Activated T-cell treated with anti-CD3 and anti-CD28 coated beads for 24 hours (primary cell): ENCODE measurements at places on chromosomes 1 and 21.

DNA sequence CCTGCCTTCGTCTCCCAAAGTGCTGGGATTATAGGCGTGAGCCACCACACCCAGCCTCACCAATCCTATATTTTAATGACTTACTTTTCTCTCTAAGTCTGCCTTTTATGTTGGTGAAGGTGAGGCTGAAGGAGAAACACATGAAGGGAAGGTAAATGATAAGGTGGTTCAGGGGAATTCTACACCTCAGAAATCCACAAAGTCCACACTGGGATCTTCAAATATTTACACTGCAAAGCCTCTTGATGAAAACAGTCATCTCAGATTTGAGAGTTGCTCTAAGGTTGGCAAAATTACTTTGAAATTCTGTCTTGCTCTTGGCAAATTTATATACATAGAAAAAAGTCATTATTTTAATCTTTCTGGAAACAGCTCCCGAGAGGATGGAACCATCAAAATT is 42.0 kb upstream of the CACHD1 start:
- no peak for DNase-seq

GRCh38 chr1:113804421-113805255 is 7.6 kb downstream of the RSBN1 start:
- no peak for DNase-seq

GRCh38 chr1:6136516-6137220 is 43.5 kb downstream of the CHD5 start:
- DNase-seq = no peak

- DNase-seq = no peak
Observed at GRCh38 chr1:242139442-242139841, 140.5 kb upstream of the MAP1LC3C start.

DNA sequence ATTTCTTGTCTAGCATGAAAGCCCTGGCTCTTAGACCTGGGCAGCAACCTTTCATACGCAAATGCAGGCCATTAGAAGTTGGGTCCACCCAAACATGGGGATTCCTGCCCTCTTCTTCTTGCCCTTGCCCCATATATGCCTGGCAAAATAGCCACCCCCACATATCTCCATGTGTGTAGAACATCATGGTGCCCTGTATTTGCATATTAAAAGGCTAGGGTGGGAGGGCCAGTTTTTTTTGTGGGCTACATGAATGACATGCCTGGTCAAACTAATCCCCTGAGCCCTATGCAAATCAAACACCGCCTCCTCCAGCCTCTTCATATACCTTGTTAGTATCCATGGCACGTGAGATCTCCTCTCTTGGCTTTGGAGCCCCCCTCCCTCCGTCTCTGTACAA is 24.7 kb downstream of the MFSD2A start:
- no peak for DNase-seq

DNA sequence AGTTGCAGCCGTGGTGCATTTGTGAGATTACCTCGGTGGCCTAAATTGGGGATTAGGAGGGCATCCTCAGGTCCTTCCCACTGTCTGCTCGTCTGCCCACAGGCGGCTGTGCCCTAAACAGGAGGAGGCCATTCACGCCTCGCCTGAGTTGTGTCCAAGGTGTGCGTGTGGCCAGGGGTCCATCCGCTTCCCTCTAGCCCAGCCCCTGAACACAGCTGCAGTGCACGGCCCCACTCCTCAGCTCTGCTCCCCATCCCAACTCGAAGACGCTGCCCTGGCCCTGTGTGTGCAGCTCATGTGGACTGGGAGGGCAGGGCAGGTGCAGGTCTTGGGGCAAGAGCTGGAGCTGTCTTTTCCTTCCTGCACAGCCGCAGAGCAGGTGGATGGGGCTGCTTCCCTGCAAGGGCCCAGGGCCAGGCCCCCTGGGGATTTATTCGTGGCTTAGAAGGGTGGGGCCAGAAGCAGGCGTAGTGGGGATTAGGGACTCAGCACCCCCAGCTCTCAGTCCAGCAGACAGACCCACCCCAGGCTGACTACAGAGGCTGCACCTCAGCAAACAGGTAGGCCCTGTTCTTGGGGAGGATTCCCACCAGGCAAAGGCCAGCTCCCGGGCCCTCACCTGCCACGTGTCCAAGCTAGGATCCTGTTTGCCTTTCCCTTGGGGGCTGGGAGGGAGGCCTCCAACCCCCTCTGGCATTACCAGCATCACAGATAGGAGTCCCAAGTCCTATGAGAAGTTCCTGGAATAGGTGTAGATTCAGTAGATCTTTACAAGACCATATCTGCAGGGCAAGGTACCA is 4.3 kb downstream of the GUK1 start:
- no peak for DNase-seq

DNA sequence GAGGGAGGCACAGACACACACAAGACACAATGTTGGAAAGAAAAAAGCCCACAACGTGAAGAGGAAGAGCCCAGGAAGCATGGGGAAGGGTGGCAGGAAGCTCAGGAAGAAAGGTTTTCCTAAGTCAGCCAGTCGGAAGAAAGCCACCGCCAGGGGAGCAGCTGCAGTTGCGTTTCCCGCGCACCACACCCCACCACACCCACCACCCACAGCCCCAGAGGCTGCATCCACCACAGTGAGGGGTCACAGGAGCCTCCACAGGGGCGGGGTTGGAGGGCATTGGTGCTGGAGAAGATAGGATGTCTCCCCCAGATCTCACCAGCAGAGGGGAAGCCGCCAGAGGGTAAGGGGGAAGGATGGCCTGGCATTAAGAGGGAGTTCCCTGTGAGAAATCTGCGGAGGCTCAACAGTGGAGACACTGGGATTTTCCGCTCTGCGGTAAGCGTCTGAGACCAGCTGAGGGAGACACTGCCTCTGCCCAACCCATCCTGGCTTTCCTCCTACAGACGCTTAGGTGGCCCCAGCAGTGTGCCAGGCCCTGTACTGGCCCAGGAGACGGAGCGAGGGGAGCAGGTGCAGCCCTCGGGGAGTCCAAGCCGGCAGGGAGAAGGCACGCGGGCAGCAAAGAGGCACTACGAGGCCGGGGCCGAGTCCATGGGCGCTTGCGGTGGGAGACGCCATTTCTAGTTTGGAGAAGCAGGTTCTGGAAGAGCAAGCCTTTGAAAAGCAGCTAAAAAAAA is 19.8 kb downstream of the PGLYRP3 start:
- DNase-seq = no peak

DNA sequence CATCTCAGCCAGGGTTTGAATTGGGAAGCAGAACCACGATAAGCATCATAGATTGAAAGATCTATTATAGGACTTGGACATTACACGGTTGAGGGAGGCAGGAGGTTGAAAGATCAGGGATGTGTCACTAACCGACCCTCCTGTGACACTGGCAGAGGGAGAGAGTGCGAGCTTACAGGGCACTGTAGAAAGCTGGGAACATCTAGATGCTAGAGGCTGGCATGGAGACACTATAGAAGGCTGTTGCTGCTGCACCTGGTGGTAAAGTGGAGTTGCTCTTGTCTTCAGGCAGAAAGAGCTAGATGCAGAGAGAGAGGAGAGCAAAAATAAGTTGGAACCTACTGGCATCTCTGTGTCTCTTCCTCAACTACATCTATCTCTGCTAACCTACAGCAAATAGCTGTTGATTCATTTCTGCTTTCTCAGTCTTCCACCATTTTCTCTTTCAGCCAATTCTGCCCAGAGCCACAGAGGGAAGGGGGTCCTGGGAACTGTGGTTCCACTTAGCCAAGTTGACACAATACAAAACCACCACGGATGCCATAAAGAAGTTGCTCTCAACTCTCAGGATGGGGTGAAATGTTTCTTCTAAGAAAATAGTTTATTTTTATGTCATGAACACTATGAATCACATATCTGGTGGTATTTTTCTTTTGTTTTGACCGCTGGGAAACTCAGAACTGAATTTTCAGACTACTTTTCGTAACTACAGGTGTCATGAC is 155.9 kb downstream of the ZNF281 start:
- DNase-seq = no peak

DNA sequence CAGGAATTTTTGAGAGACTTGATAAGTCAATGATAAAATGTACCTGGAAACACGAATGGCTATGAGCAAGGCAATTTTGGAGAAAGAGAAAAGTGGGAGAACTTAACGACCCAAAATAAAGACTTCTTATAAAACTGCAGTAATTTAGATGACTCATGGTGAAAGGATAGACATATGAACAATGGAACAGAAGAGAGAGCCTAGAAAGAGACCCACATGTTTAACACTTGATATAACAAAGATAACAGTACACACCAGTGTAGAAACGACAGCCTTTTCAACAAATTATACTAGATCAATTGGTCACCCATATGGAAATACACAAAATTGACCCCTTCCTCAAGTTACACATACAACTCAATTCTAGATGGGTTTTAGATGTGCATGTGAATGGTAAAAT is 117.5 kb upstream of the GALNT2 start:
- DNase-seq = no peak

GRCh38 chr21:34035619-34036354 is 37.6 kb upstream of the MRPS6 start:
- no peak for DNase-seq

DNA sequence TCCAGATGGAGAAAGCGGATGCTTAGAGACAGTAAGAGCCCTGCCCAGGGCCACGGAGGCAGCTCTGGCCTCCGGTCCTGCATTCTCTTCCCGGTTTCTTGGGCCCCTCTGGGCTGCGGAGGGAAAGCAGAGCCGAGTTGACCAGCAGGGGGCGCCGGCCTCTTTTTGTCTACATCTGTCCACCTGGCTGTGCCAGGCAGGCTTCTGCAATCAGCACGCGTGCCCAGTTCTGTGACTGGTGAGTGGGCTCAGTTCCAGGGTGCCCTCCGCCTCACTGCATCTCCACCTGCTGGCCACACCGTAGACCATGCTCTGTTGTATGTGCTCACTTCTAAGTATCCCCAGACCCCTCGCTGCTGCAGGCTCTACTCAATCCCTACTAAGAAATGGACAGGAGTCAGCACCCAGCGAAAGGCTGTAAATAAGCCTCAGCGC is 6.7 kb upstream of the HUNK start:
- peak; percentile 55 for DNase-seq

- DNase-seq = no peak
Observed at GRCh38 chr1:40583980-40584379, 52.5 kb downstream of the ZNF684 start.

DNA sequence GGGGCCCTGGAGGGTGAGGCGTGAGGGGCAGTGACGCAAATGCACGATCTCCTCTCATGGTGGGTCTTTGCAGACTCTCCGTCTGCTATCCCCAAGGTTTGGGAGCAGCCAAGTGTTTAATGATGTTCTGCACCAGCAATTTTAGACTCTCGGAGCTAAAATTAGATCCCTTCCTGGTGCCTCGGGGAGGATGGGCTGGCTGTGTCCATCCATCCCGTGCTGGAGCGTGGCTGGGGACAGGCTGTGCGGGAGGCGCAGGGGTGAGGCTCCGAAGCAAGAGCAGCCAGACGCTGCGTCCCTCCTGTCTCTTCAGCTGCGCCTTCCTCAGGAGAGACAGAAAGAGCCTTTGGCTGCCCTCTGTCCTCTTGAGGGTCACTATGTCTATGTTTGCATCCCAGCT is 387.6 kb downstream of the CAMTA1 start:
- DNase-seq = no peak

DNA sequence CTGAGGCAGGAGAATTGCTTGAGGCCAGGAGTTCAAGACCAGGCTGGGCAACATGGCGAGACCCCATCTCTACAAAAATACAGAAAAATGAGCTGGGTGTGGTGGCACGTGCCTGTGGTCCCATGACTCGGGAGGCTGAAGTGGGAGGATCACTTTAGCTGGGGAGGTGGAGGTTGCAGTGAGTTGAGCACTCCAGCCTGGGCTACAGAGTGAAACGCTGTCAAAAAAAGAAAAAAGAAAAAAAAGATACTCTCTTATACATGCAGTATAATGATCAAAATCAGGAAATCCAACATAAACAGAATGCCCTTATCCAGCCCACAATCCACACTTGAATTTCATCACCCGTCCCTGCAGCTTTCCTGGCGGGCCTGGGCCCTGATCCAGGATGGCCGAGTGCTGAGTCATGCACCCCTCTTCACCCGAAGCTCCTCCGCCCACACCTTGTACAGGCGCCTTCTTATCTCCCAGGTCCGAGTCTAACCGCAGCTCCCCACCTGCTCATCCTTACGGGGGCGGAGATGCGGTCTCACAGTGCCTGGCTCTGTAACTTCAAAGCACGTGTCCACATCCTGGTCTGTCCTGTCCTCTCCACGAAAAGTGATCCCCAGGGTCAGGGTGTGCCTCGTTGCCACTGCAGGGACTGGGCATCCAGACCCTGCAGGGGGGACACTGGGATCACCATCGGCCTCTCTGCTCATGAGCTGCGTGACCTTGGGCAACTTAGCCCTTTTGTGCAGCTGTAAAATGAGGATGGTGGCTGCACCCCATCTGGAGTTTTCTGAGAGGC is 120.2 kb upstream of the SLC45A1 start:
- no peak for DNase-seq

DNA sequence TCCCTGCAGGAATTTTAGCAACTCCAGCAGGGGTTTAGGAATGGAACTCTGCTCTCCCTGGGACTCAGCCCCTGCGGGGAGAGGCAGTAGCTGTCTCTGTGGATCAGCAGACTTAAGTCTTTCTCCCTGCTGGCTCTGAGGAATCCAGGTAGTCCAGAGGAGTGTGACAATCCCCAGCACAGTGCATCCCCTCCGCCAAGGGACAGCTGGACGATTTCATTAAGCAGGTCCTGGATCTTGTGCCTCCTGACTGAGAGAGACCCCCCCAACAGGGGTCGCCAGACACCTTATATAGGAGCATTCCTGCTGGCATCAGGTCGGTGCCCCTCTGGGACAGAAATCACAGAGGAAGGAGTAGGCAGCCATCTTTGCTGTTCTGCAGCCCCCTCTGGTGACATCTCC is 30.6 kb downstream of the AKT3 start:
- no peak for DNase-seq

DNA sequence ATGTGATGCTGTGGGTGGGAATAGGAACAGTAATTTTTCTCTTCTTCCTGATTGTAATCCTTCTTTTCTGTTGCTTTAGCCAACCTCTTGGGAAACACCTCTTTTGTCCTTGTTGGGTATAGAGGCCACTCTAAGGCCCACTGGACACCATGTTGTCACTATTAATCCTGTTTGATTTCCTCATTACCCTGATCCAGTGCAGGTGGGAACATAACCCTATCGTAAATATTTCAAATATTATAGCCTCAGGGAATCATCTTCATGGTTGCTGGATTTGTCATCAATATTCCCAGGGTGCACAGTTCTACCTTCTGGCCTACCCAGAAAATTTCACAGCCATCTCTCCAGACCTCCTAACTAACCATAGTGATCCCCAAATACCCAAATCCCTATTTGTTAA is 27.9 kb upstream of the SLC6A9 start:
- no peak for DNase-seq

DNA sequence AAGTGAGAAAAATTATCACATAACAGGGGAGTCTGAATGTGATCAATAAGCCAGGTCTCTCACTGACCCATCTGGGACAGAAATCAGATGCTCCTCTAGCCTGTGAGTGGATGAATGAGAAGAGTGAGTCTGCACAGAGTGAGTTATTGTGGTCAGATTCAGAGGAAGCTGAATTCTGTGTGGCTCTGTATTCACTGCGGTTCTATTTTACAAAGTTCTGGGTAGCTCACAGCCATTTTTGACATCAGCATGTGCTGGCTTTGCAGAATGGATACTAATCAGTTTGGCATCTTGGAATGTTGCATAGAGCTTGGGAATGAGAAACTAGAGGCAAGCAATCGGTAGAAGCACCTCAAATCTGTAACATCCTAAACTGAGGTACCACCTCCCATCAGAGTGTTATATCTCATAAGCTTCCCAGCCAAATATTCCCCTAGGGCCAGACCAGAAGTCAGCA is 3.8 kb downstream of the COLGALT2 start:
- no peak for DNase-seq

GRCh38 chr1:59498640-59499039 is 201.7 kb downstream of the FGGY start:
- no peak for DNase-seq

- no peak for DNase-seq
Observed at GRCh38 chr1:147611021-147611426, 59.3 kb downstream of the ACP6 start.

- DNase-seq = no peak
Observed at GRCh38 chr21:45634511-45635183, 8.9 kb upstream of the PCBP3 start.
